ENCODE measurements at places on chromosomes 1 and 21.

DNA sequence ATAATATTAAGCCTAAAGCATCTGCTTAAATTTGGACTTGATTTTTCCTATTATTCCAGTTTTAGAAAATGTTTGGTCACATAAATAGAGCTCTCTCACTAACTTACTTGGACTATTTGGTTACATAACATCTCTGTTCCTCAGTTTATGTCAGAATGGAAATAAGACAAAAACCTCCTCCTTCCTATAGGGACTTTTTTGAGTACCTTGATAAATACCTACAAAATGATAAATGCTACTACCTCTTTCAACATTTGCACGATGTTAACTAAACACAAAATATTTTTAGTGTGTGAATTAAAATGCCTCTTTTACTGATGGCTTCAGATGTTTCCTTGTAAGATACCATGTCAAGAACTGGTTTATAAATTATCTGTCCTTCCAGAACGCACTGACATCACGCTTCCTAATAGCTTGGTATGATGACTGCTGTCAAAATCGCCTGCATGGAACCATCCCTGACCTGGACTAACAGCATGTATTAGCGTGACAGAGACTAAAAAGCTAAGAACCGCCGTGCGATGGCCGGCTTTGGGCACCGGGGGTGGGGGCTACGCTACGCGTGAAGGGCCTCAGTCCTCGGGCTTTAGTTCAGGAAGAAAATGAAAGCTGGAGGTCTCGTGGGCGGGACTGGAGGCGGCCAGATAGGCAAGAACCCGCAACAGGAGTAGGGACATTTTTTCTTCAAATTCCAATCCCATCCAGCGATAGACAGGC lies 133.2 kb upstream of the BARHL2 start:
- DNase-seq, result no peak

DNA sequence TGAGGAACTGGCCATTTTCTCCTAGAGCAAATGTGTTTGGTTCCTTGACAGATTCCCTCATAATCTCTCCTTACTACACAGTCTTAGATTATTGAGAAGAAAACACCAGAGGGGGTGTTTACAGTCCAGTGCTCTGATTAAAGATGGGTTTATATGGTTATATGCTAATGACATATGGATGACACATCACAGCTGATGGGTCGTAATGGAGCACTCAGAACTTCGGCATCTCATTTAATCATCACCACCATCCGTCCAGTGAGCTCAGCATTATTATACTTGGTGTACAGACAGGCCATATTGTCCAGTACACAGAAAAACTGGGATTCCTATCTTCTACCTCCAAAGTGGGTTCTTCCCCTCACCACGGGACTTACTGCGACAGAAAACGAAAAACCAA lies 22.3 kb upstream of the NR5A2 start:
- DNase-seq, result no peak

DNA sequence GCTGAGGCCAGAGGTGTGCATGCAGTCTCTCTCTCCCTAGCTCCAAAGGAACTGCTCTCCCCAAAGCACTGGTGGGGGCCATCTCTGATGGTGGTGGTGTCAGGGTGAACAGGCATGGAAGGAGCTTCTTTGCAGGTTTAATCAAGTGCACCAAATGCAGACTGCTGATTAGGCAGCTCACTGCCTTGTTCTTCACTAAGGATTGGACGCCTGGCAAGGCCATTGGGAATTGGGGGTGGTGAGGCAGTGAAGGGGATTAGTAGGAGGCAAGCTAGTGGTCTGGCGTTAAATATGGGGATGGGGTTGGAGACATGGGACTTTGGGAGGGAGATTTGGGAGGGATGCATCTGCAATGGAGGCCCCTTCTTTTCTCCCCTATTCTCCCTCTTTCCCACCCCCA lies 1.5 kb downstream of the CACNA1E start:
- no peak for DNase-seq

DNA sequence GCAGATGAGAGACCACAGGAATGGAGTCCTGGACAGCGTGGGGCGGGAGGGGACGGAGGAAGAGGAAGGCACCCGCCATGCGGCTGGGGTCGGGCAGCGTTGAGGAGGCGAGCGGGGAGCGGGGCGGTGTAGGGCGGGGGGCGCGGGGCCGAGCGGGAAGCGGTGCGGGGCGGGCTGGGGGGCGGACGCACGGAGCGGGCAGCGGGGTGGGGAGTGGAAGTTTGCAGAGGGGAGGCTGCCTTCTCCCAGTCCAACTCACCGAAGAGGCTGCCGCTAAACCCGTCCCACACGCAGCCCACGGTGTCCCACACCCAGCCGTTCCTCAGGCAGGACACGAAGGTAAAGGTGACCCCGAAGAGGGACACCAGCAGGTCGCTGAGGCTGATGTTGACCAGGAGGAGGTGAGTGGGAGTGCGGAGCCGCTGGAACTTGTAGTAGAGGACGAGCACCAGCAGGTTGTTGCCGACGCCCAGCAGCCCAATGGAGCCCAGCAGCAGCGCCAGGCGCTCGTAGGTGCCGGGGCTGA lies 483 bp downstream of the CHML start:
- DNase-seq, result peak; percentile 12

DNA sequence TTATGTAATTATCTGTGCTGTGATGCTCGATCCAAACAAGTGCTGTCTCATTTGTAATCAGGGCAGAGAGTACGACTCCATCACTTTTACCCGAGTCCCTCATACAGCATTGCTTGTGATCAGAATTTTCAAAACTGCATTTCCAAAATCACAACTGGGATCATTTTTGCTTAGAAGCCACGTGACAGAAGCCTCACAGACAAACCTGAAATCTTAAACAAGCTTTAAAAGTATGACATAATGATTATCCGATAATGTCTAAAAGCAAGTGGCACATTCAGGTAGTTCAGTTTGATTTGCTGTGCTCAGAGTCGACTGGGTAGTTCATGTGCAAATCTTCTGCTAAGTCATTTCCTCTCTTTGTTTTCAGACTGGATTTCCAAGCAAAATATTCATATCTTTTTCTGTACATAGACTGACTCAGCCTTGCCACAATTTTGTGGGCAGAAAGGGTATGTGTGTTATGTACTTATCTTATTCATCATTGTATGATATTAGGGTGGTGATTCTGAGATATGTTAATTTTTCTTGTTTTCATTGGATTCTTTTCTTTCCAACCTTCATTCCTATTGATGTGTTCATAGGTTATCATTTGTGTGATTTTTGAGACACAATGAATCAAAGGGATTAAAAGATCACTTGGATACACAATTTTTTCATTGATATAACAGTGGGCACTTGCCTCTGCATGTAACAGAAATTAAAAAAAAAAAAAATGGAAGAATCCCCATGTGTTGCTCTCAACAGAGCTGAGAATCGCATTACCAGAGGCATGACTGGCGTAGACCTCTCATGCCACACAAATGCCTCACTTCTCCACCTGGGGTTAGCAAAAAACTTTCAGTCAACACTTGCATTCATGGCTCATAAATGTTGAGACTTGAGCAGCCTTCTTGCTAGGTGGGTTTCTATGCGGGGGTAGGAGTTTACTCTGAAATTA lies 355.7 kb downstream of the LTN1 start:
- DNase-seq, result no peak
